Panc1 (cell line): ENCODE measurements at places on chromosomes 5 and 9.

DNA sequence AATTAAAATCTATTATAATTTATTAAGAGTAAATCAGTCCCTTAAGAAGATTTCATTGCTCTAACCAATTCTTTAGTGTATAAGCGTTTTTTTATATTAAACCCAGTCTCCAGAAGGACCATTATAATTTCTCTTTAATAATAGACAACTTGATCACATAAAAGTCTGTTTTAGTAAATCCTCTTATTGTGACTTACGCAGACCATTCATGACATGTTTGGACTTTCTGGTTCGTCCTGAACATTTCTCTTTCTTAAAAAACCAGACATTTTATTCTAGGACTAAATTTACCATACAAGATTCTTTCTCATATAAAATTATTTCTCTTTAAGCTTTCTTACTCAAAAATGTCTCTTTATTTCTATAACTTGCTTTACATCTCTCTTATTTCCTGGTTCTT is 196.2 kb upstream of the RAI14 start:
- H3K27ac ChIP-seq: no peak overlapping the region
- H3K27me3 ChIP-seq: no peaks in the 10 kb centered on the region
- DNase-seq: no peak
- H3K4me1 ChIP-seq: no peaks in the 10 kb centered on the region
- no peaks in the 10 kb centered on the region for H3K36me3 ChIP-seq

DNA sequence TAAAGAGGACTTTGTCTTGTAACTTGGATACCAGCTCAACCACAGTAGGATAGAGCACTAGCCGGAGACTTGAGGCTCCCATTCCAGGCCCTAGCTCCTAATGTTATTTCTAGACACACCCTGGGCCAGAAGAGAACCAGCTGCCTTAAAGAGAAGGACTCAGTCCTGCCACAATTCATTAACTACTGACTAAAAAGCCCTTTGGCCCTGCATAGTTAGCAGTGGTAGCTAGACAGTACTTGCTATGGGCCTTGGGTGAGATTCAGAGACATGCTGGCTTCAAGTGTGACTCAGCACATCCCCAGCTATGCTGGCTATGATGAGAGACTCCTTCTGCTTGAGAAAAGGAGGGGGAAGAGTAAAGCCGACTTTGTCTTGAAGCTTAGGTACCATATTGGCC is 47.3 kb downstream of the TMEM167A start:
- H3K27ac ChIP-seq: no peak overlapping the region
- no peaks in the 10 kb centered on the region for H3K4me1 ChIP-seq
- H3K4me3 ChIP-seq: no peak overlapping the region
- no peak for DNase-seq
- no peaks in the 10 kb centered on the region for H3K27me3 ChIP-seq

DNA sequence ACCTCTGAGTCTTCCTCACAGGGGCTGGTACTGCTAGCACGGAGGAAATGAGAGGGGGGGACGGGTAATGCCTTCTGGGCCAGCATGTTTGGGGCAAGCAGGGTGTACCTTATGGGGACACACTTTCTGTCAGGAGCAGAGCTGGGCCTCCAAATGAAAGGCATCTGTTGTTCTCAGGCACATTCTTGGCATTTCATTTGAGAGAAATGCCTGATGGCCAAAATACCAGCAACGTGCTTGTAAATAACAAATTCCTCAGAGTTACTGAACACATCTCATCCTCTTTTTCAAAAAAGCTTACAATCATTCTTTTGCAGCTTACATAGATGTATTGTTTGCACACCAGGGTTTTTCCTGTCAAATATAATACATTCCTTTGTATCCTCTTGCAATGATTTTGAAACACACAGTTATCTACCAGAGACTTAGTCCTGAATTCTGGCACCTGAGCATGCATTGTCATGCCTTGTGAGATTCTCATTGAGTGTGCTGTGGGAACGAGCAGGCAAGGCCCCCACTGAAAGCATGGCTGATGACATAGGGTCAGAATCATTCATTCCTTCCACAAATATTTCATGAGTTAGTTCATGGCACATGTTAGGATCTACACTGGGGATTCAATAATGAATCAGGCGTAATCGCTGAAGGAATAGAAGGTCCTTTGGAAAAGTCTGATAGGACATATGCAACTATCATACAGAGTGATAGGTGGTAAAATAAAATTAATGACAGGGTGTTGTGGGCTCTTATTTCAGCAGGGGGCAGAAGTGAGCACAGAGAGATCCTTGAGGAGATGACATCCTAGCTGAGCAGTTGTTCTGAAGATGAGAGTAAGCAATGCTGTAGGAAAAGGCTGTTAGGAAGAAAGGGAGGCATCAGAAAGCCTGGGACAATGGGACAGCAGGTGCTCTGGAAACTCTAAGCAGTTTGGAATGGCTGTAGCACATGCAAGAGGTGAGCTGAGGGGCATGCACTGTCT is 260.9 kb upstream of the TUT7 start:
- no peaks in the 10 kb centered on the region for H3K4me1 ChIP-seq
- no peak overlapping the region for H3K27ac ChIP-seq
- H3K27me3 ChIP-seq: no peaks in the 10 kb centered on the region
- no peaks in the 10 kb centered on the region for H3K36me3 ChIP-seq

DNA sequence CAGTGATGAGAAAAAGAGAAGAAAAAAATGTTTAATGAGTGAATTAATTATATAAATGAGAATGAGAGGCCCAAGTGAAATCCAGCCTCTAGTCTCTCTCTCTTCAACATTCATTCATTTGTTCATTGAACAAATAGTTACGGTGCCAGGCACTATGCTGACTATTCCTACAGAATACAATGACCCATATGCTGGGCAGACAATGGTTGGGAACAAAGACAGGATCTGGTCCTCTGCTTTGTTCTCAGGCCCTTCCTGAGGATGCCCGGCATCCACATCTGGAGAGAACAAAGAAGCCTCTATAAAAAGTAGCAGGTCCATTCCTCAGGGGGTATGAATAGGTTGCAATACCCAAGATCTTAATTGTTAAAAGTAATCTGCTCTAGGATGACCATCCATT is 6.9 kb downstream of the ADAM19 start:
- H3K4me3 ChIP-seq: no peak overlapping the region
- no peak for DNase-seq
- no peaks in the 10 kb centered on the region for H3K4me1 ChIP-seq
- H3K27me3 ChIP-seq: no peaks in the 10 kb centered on the region; the same call in 1 of the 2 replicates

DNA sequence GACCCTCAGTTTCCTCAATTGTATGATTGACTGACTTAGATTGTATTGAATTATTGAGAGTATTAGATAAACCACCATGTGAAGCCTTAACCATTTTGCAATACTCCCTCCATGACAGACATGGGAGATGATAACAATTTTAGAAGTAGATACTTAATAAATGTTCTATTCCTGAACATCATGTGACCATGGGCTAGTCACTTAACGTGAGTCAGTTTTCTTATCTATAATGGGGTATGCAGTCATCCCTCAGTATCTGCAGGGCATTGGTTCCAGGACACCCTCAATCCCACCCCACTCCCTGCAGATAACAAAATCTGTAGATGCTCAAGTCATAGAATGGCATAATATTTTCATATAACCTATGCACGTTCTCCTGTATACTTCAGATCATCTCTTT is 31.0 kb downstream of the SNX18 start:
- H3K4me1 ChIP-seq: no peaks in the 10 kb centered on the region
- DNase-seq: no peak

GRCh38 chr9:98597236-98597771 is 111.4 kb downstream of the GABBR2 start:
- no peaks in the 10 kb centered on the region for H3K4me1 ChIP-seq
- no peaks in the 10 kb centered on the region for H3K36me3 ChIP-seq
- H3K27ac ChIP-seq: no peak overlapping the region
- H3K4me3 ChIP-seq: no peak overlapping the region
- H3K27me3 ChIP-seq: no peaks in the 10 kb centered on the region

- H3K27ac ChIP-seq: no peak overlapping the region
- H3K4me3 ChIP-seq: no peak overlapping the region
- peaks cover 4% of the 10 kb centered on the region for H3K27me3 ChIP-seq
- H3K4me1 ChIP-seq: peaks cover 8% of the 10 kb centered on the region
- peak; percentile 41 for DNase-seq
- H3K36me3 ChIP-seq: no peaks in the 10 kb centered on the region
Observed at GRCh38 chr5:178279723-178280438, 47.3 kb upstream of the PHYKPL start.

DNA sequence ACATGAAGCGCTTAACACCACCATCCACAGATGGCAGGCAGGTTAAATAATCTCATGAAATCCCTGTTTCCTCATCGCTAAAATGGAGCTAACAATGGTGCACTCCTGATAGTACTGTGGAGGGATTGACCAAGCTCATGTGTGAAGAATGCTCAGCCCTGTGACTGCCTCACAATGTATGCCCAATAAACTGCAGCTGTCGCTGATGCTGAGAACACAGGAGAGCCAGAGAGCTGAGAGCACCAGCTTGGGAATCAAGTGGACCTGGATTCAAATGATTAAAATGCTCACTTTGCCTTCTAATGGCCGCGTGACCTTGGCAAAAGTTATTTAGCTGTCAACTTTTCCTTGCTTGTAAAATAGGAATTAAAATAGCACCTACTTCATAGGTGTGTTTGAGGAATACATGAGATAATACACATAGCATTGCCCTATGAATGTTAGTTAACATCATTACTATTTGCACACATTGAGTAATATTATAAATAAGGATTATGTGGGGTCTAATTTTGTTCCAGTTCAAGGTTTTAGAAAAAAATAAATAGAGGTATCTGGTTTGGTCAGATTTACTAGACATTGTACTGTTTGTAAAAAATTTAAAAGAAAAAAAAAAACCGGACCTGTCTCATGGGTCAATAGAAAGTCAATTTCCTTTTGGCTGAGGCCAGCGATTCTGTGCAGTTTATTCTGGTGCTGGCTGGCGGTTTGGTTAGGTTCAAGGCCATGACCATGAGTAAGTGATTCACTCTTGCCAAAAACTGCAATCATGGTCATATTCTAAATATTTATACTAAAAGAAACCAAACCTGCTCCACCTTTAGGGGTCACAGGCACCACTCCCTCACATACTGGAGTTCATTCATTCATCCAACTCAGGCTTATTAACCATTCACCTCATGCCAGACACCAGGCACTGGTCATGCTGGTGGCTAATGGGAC is 101.3 kb downstream of the SH3TC2 start:
- no peak overlapping the region for H3K27ac ChIP-seq
- no peaks in the 10 kb centered on the region for H3K36me3 ChIP-seq
- H3K4me1 ChIP-seq: peaks cover 11% of the 10 kb centered on the region; the same call in 1 of the 2 replicates
- no peak overlapping the region for H3K4me3 ChIP-seq
- DNase-seq: no peak
- no peaks in the 10 kb centered on the region for H3K27me3 ChIP-seq

DNA sequence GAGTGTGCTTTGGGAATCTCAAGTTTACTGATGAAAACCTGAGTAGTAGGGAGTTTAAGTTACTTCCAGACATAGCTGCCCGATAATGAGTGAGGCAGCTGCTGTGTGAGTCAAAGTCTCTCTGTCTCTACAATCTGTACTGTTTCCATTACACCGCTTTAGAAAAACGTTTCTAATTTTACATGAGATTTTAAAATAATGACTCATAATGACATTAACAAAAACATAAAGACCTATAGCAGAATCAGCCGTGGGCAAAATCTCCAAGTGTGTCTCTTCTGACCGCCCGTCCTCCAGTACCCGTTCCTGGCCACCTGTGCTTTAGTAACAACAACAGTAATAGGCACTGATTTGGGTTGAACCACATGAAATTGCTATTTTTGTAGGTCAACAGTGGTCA is 69.6 kb upstream of the PRRC1 start:
- H3K27ac ChIP-seq: no peak overlapping the region
- no peaks in the 10 kb centered on the region for H3K4me1 ChIP-seq
- DNase-seq: no peak
- no peaks in the 10 kb centered on the region for H3K27me3 ChIP-seq

GRCh38 chr5:17004441-17005106 is 68.5 kb upstream of the MYO10 start:
- no peak overlapping the region for H3K27ac ChIP-seq
- H3K36me3 ChIP-seq: no peaks in the 10 kb centered on the region
- peaks cover 7% of the 10 kb centered on the region; the same call in 1 of the 2 replicates for H3K4me1 ChIP-seq
- no peak for DNase-seq
- no peak overlapping the region for H3K4me3 ChIP-seq

DNA sequence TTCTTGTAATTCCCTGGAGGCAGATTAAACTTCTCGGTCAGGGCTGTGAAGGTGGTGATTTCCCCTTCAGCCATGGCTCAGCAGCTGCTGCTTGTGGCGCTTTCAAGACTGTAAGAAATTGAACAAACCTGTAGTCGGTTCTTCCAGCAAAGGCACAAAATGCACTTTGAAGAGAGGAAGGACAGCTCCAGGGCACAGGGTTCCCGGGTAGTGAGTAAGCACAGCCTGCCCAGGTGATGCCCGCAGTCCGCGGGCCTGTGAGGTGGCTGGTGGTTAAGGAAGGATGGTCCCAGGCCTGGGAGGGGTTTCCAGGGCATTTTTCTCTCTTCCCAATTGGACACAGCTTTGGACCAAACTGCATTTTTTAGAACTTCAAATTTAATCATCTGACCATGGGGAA is 71.8 kb downstream of the FGF1 start:
- no peak for DNase-seq
- no peaks in the 10 kb centered on the region; the same call in 1 of the 2 replicates for H3K4me1 ChIP-seq
- no peak overlapping the region for H3K4me3 ChIP-seq
- no peaks in the 10 kb centered on the region for H3K27me3 ChIP-seq
- no peaks in the 10 kb centered on the region for H3K36me3 ChIP-seq
- no peak overlapping the region for H3K27ac ChIP-seq

GRCh38 chr5:176501333-176501732 is 35.9 kb downstream of the RNF44 start:
- H3K36me3 ChIP-seq: peaks cover 39% of the 10 kb centered on the region
- no peak for DNase-seq
- H3K4me1 ChIP-seq: no peaks in the 10 kb centered on the region
- no peak overlapping the region for H3K27ac ChIP-seq

- no peaks in the 10 kb centered on the region for H3K27me3 ChIP-seq
- no peaks in the 10 kb centered on the region for H3K36me3 ChIP-seq
- no peak overlapping the region for H3K27ac ChIP-seq
- no peak overlapping the region for H3K4me3 ChIP-seq
Observed at GRCh38 chr5:100757618-100758017, 145.5 kb downstream of the ST8SIA4 start.

DNA sequence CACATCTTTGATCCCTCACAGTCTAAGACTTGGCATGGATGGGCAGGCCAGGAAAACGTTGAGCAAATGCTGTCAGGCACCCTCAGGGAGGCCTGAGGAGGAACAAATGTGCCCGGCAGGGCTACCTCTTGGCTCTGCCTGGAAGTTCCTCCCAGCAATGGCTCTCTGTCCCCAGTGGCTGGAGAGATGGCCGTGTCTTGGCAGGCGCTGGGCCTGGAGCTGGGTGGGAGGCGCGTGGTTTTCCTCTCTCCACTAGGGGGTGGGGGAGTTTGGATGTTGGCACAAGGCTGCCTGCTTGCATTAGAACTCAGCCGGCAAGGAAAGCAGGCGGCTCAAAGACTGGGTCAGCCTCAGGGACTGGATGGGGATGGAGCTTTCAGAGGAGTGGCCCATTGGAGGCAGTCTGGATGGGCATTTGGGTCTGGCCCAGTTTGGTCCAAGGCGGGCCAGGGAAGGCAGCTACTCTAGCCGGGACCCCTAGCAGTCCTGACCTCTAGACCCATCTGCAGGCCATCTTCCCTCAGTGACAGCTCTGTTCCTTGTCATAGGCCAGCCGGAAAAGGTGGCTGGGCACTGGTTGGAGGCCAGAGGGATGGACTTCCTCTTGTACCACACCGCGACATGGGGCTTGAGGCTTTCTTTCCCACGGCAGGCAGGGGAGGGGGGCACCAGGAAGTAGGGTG is 68.2 kb upstream of the STC2 start:
- DNase-seq: no peak
- H3K36me3 ChIP-seq: no peaks in the 10 kb centered on the region
- H3K27ac ChIP-seq: no peak overlapping the region
- no peak overlapping the region for H3K4me3 ChIP-seq
- H3K4me1 ChIP-seq: no peaks in the 10 kb centered on the region
